HT-29 (cell line): ENCODE measurements at places on chromosomes 2 and 18.

DNA sequence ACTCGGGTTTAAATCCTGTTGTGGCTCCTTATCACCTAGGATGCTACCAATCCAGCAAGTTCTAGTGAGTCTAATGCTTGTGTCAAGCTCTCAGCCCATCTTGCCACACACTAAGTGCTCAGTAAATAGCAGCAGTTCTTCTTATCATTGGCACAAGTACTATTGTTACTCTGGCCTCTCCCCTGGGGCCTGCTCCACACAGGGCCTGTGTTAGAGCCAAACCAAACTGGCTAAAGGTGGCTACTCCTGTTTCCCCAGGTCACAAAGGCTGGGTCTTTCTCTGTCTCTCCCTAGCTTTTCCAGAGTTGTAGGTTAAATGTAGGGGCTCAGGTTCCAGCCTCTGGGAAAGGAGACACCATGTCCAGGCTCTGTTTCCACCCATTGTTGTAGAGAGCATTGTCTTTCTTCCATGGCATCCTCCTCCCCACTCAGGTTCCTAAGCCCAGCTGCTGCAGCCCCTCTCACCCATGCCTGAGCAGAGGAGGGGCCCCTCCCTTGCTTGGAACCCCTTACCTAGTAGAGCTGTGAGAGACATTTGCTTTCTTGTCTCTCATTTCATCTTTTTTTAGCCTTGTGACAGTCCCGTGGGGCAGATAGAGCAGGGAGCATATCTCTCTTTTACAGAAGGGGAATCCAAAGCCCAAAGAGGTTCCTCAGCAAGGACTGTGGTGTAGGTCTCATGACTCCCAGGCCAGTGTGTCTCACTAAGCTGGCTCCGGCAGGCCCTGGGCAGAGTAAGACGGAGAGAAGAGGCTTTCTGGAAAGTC is 56.4 kb upstream of the OTOF start:
- DNase-seq = no peak

GRCh38 chr18:73503326-73503725 is 635.5 kb upstream of the NETO1 start:
- DNase-seq = no peak

DNA sequence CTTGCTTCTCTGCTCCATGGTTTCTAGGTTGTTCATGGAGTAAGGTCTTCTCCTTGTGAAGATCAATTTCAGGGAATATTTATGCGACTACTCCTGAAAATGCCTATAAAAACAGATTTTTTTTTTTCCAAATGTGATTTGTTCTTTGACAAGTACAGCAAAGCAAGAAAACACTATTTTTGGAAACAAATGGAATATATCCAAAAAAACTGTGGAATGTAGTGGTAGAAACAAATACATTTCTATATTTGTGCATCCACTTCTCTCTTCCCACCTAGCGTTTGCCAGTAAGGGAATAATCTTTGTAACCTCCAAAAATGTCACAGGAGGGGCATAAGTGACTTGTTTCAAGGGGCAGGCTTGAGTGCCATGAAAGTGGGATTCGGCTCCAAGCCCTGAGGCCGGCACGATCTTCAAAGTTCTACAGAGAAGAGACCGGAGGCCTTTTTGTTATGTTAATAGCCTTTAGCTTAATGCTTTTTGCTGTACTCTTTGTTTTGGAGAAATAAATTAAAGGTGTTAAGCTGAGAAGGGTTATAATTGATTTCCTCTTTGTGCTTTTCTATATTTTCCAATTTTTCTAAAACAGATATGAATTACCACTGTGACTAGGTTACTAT is 200.6 kb downstream of the NRP2 start:
- DNase-seq = no peak

GRCh38 chr2:240595381-240596079 is 9.0 kb downstream of the CAPN10 start:
- DNase-seq = no peak

DNA sequence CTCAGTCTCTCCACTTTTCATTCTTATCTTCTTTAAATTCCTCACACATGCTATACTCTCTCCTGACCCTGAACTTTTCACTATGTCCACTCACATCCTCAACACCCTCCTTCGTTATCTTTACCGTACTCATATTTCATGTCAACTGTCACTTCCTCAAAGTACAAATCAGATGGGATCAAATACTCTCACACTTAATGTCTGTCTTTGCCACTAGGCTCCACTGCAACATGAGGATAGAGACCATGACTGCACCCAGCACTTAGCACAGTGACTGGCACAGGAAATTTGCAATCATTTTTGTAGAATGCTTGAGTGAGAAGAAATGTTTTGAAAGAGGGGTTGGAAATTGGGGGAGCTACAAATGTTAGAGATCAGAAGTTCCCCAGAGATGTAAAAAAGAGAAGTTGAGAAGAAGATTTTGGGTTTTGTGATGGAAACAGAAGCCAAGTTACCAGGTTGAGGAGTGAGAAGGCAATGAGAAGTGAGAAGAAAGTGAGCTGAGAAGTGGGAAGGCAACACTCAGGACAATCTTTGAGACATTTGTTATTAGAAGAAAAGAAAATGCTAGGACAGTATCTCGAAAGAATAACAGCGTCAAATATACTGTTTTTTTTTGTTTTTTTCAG is 87.0 kb downstream of the CCDC141 start:
- DNase-seq = no peak

GRCh38 chr2:2061091-2061696 is 269.9 kb downstream of the MYT1L start:
- no peak for DNase-seq

DNA sequence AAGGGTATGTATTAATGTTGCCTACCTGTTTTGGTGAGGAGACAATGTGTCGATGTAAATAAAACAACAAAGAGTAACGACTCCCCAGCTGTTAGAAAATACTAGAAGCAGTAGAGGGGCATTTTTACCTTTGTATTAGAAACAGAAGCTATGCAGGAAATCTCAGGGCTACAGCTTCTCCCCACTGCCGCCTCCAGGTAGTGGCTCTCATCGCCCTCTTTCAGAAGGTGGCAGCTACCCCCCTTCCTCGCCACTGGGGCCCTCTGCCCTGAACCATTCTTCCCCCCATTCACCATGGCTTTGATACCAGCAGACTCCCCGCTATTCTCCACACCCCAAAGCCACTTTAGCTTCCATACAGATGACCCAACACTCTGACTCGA is 6.7 kb downstream of the PLA2R1 start:
- no peak for DNase-seq

DNA sequence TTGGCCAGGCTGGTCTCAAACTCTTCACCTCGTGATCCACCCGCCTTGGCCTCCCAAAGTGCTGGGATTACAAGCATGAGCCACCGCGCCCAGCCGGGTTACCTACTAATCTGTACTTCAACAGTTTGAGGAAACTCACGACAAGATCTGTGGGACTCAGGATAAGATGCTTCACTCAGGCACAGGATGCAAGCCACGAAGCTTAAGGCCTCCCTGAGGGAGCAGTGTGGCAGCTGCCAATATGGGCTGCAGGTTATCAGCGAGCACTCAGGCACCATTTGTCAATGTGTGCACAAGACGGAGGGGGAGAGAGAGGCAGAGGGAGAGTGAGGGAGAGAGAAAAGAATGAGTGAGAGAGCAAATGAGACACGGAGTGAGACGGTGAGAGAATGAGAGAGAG is 173.6 kb upstream of the RAB6C start:
- DNase-seq = no peak

GRCh38 chr2:59754011-59754735 is 799.3 kb downstream of the BCL11A start:
- peak; percentile 13 for DNase-seq

DNA sequence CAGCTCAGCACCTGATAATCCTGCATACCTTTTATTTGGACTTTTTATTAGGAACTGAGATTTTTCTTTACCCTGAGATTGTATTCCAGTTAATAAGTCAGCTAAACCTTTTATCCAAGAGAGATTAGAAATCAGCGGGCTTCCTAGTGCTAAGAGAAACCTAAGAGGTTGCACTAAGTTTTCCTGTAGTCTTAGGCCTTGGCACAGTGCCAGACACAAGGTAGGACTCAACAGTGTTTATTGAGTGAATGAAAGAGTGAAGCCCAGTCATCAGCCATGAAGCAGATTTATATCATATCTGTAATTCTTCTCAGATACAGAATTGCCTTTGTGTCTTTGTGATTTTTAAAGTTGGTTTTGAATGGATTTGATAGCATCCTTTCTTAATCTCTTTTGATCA is 13.6 kb downstream of the OTX1 start:
- peak; percentile 42 for DNase-seq

DNA sequence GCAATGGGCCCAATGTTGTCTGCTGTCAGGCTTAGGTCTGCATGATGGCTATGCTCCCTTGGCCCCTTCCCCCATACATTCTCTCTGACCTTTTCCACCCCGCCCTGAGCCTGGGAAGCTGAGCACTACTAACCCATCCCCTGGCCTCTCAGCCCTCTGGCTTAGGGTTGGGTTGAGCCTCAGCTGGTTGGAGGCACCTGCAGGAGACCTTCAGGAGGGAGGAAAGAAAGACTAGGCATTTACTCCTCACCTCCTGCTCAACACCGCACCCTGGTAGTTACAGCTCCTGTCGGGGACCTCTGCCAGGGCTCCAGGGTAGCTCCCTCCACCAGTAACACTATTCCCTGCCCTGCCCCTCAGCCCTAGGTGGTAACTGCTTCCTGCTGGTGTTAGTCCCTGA is 80.5 kb downstream of the GALNT14 start:
- DNase-seq = no peak

- DNase-seq = no peak
Measured at GRCh38 chr2:52035391-52035790, 1003.5 kb upstream of the NRXN1 start.

- DNase-seq = no peak
Measured at GRCh38 chr2:214315324-214315723, 95.5 kb upstream of the VWC2L start.

GRCh38 chr2:199966405-199966804 is 11.0 kb downstream of the MAIP1 start:
- DNase-seq = no peak
